Activated CD4-positive, alpha-beta T cell treated with anti-CD3 and anti-CD28 coated beads, Interleukin-2, amount 50 U/mL, for 24 hours (primary cell): ENCODE measurements at places on chromosomes 5 and 9.

DNA sequence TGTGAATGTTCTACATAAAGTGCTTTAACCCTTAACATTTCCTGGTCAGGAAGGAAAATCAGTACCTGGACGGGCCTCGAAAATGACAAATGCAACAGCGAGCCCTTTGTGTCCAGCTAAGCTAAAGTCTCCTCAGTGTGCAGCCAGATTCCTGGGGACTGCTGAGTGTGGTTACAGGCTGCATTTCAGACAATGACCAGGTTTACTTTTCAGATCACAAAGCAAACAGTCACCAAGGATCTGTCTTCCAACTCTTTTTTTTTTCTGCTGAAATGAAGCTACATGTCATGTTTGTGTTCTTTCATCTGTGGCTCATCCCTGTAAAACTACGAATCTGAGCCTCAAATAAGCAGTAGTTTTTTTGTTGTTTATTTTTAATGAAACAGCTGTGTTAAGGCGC lies 20.8 kb downstream of the SLC46A2 start:
- DNase-seq = no peak

GRCh38 chr5:139743001-139743771 lies 52.4 kb upstream of the PSD2 start:
- no peak for DNase-seq

GRCh38 chr5:149011084-149011483 lies 51.8 kb downstream of the SH3TC2 start:
- no peak for DNase-seq

- DNase-seq = no peak
Observed at GRCh38 chr9:137227853-137228505, 677 bp downstream of the RNF224 start.

DNA sequence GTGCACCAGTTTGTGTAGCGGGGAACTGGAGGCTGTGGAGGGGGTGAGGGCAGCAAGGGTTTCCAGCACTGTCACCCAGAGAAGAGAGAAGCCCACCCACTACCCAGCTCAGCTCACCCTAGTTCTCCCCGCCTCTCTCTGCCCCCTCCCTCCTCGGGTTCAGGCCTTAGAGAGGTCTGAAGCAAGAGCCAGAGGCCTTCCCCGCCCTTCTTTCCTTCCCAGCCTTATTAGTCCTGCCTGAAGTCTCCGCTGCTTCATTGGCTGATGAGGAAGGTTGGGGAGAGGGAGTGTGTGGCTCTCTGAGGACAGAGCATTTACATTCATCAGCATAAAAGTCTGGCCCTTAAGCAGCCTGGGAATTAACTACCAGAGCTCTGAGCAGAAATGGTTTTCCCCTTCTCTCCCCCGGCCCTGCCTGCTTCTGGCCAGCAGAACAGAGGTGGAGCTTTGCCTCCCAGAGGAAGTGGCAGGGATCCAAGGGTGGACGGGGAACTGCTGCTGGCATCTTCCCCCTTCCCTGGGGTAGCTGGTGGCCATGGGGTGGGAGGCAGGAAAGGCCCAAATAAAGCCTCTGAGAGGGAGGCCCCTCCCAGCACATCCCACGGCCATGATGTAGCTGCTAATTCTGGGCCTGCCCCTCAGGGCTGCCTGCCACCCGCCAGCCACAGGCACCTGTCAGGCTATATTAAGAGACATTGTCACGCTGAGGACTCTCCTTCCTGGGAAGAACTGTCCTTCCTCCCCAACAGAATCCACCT lies 4.1 kb downstream of the DNAJB5 start:
- DNase-seq = no peak

DNA sequence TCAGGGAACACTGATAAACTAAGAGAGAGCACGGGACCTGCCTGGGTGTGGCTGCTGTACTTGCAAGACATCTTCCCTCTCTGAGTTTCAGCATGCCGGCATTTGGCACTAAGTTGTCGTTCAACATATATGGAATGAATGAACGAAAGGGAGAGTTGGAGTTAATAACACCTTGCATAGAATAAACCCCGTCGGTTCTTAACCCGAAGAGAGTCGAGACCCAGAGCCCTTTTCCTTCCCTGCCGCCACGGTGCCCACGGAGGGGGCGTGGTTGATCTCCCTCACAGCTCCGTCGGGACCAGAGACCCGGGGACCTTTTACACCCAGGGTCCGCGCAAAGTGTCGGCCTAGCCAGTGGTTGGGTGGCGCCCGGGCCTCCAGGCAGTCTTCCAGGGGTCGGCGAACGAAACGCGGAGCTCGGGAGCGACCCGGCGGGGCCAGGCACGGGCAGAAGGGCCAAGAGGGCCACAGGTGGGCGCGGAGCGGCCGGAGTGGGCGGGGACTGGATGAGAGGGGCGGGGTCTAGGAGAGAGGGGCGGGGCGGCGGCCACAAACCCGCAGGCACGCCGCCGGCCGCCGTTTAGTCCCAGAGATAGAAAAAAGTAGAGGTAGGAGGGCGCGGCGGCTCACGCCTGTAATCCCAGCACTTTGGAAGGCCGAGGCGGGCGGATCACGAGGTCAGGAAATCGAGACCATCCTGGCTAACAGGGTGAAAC lies 735 bp upstream of the RPL26L1 start:
- peak; percentile 45 for DNase-seq

DNA sequence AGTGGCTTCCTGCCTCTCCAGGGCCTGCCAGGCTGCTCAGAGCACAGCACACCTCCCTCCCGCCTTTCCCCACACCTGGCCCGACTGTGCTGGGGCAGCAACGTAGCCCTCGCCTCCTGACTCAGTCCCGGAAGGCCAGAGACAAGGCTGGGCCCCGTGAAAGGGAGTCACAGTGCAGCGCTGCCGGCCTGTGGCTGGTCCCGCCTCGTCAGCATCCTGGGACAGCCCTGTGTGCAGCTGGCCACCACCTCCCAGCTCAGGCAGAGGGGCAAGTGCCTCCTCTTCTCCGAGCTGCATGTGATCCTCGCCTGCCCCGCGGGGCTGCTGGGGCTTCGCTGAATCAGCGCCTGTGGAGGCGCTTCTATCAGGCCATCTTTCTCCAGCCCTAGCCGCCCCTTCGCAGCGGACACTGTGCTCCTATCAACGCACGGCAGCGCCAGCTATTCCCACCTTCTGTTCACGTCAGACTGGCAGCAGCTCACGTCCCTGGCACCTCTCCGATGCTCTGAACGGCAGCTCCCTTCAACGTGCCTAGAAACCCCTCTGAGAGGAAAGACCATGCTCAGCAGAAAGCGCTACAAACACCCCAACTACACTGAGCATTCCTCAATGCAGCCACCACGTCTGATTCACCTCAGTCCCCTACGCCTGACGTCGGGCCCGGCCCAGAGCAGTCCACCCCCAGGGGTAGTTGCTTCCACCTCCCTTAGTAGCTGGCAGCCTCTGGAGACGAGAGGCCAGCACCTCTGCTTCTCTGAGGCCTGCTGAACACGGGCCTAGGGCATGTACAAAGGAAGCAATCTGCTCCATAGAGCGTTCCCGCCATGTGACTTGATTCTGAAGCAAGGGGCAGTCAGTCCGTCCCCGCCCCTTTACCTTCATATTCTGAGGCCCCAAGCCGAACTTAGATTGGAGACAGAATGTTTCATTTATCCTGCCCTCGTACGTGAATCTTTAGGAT lies 78.8 kb downstream of the GPR21 start:
- no peak for DNase-seq

GRCh38 chr9:89978185-89978584 lies 373.4 kb downstream of the GADD45G start:
- DNase-seq = no peak

GRCh38 chr5:122517091-122517490 lies 205.1 kb downstream of the SNCAIP start:
- no peak for DNase-seq
